ENCODE measurements at places on chromosomes 6 and 20.
A peak's percentile ranks its signal among the peaks of the same experiment; 100 is the strongest.

- no peak for DNase-seq
Measured at GRCh38 chr6:107550241-107550840, 60.4 kb downstream of the SOBP start.

- DNase-seq: no peak
Measured at GRCh38 chr6:119350202-119350951, 816 bp upstream of the MAN1A1 start.

DNA sequence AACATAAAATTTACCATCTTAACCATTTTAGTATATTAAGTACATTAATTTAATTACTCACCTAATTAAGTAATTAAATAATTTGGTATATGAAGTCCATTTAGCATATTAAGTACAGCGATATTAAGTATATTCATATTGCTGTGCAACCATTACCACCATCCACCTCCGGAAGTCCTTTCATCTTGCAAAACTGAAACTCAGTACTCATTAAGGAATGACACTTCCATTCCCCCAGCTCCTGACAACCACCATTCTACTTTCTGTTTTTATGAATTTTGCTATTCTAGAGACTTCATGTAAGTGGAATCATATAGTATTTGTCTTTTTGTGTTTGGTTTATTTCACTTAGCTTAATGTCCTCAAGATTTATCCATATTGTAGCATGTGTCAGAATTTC is 61.1 kb upstream of the GTSF1L start:
- no peak for DNase-seq

DNA sequence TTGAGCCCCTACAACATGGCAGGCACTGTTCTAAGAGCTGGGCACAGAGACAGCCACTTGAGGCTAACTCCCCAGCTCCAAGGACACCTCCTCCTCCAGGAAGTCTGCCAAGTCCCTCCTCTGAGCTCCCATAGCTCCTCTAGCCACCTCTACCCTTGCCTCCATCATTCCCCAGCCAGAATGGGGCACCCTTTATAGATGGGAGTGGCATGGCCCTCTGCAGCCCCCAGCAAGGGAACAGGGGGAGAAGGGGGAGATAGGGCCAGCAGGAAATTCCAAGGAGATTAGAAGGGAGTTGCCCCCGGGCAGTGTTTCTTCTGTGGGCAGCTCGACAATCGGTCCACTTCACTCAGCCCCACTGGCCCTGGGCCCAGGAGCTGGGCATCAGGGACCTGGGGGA is 19.7 kb upstream of the TLDC2 start:
- no peak for DNase-seq

GRCh38 chr6:116461932-116462885 is 1.0 kb downstream of the CALHM6 start:
- DNase-seq: no peak

- DNase-seq: no peak
Measured at GRCh38 chr6:44041461-44042260, 85.6 kb downstream of the MRPL14 start.

GRCh38 chr6:26358511-26358981 is 6.5 kb upstream of the BTN3A2 start:
- no peak for DNase-seq

DNA sequence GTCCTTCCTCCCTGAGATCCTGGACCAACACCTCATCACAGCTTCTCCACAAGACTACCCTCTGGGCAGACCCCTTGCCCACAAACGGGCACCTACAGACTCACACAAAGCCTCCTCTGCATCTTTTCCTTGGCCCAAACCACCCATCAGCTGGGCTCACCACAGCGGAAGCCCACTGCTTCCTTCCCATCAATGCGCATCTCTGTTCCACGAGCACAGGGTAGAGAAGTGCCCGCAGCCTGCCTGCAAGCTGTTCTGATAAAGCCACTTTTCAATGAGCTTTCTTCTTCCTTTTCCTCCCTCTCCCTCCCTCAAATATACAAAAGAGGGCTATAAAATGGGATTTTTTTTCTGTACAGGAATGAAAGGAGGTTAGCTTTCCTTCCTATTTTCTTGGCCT is 111.2 kb downstream of the NFATC2 start:
- DNase-seq: no peak

DNA sequence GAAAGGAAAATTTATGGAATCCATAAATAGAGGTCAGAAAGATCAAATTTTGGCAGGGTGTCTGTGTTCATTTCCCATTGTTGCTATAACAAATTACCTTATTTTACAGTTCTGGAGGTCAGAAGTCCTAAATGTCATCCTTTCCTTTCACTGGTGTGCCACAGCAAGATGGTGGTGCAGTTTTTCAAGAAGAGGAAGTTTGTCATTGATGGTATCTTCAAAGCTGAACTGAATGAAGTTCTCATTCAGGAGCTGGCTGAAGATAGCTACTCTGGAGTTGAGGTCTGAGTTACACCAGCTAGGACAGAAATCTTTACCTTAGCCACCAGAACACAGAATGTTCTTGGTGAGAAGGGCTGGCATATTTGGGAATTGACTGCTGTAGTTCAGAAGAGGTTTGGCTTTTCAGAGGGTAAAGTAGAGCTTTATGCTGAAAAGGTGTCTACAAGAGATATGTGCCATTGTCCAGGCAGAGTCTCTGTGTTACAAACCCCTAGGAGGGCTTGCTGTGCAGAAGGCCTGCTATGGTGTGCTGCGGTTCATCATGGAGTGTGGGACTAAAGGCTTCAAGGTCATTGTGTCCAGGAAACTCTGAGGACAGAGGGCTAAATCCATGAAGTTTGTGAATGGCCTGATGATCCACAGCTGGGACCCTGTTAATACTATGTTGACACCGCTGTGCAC is 7.2 kb upstream of the CCNC start:
- no peak for DNase-seq

- no peak for DNase-seq
Measured at GRCh38 chr6:18511211-18511610, 124.1 kb downstream of the RNF144B start.

DNA sequence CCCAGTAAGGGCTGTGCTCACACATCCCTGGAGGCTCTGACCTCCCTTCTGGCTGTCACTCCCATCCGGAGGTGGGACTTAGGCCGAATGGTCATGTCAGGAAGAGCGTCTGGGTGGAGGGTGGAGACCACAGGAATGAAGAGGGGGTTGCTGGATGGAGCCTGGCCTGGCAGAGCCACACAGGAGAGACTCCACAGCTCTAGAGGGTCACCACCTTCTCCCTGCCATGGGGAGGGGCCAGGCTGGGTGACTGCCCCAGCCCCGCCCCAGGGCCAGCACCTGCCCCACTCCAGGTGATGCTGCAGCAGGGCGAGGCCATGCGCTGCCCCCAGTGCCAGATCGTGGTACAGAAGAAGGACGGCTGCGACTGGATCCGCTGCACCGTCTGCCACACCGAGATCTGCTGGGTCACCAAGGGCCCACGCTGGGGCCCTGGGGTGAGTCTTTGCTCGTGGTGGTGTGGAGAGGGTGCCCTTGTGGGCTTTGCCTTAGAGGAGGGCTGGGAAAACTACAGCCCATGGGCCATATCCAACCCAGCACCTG is 20.6 kb downstream of the RBCK1 start:
- no peak for DNase-seq

DNA sequence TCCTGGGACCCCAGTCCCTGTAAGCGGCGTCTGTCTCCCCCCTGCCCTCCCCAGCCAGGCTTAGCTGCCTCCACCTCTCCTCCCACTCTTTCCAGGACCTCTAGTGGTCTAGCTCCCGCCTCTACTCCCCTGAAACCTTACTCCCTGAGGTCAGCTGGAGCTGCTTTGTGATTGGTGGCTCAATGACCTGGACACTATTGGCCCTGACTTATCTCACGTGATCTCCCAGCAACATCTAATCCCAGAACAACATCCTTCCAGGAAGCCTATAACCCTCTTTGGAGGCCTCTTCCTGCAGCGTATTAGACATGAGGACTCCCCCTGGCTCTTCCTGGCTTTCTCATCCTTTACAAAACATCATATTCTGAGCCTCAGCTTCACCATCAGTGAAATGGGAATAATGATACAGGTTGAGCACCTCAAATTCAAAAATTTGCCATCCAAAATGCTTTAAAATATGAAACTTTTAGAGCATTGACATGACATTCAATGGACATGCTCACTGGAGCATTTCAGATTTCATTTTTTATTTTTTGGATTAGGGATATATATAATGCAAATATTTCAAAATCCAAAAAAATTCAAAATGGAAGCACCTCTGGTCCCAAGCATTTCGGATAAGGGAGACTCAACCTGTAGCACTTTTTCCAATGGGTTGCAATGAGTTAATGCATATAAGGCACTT is 16.3 kb upstream of the SRC start:
- no peak for DNase-seq

- no peak for DNase-seq
Measured at GRCh38 chr6:47581591-47581990, 104.0 kb downstream of the CD2AP start.

GRCh38 chr20:62890444-62890843 is 28.8 kb upstream of the TCFL5 start:
- DNase-seq: no peak

DNA sequence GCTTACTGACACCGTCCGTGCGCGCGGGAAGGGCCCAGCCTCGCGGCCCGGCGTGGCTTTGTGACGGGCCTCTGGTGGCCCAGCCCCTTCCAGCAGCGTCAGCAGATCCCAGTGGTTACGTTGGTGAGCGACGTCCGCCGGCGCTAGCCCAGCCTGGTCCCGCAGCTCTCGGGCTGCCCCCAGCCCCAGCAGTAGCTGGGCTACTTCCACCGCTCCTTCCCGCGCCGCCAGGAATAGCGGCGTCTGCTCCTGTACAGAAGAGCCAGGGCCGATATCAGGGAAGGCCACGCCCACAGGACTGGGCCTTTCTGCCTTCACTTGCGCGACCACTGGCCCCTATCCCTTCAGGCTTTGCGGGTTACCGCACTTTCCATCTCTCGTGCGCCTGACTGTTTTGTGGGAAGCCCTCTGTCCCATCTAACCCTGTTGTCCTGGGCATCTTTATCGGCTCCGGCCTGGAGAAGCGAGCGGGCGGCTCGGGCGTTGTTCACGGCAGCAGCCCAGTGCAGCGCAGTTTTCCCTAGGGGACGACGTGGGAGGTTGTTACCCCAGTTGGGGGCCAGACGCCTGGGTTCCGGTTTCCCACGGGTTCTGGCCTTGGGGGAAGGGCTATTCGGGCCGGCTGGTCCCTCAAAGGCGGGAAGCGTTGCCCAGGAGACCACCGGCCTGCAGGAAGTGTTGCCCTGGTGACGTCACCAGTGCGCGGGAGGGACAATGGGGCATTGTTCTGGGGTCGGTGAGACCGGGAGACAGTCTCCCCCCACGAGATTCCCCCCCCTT is 3.6 kb upstream of the GPSM3 start:
- peak; percentile 80 for DNase-seq

DNA sequence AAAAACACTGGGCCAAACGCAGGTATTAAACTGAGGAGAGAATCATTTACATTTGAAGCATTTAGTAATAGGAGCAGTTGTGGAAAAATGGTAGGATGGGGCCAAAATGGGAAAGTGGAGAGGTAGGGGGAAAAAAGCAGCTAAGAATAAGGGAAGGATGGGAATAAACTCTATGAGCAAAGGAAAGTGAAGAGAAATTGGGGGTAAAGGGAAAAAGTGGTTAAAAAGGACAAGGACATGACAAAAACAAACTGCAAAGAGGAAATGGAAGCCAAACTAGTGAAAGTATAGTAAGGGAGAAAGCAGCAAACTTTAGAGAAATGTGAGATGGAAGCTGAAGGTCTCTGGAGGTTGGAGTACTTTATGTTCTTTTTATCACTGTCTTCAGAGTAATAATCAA is 6.2 kb upstream of the ZSCAN16 start:
- DNase-seq: no peak

DNA sequence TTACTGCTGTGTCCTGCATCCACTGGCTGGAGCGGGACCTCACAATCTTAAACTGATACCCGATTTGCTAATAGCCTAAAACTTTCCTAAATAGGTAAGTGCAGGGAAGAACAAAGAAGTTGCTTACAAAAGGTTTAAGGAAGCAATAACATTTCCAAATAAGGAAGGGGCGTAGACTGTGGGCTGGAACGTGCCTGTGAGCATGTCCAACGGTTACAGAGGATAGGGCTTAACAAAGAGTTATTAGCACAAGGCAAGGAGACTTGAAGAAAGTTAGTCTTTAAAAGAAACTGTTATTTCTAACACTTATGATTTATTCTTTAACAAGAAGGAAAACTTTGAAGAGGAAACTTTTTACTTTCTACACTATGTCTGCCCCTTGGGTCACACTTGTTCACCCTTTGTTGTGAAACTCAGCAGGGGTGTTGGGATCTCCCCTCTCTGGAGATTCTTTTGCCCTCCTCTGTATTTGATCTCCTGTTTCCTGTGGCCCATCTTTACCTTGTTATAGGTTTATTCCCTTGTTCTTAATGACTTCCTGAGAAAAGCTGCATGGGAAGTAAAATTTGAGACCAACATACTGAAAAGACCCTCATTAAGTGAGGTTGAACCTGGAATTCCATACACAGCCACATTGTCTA is 28.7 kb downstream of the KAT14 start:
- peak; percentile 20 for DNase-seq

- DNase-seq: no peak
Measured at GRCh38 chr6:144131248-144131709, 19.0 kb upstream of the STX11 start.

- DNase-seq: no peak
Measured at GRCh38 chr20:53824779-53825178, 231.1 kb upstream of the ZNF217 start.

DNA sequence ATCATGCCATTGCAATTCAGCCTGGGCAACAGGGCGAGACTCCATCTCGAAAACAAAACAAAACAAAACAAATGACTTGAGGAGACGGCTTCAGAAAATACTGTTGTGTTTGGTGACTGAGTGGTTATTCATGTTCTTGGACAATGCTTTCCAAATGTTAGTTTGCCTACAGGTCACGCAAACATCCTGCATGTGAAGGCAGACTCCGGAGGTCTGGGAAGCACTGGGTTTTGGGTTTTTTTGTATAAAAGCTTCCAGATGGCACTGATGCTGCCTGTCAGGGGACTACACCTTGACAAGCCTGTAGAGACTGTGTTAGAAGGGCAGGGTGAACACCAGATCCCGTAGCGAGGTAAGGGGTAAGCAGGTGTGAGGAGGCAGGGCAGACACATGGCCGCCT is 81.7 kb downstream of the THBS2 start:
- no peak for DNase-seq

DNA sequence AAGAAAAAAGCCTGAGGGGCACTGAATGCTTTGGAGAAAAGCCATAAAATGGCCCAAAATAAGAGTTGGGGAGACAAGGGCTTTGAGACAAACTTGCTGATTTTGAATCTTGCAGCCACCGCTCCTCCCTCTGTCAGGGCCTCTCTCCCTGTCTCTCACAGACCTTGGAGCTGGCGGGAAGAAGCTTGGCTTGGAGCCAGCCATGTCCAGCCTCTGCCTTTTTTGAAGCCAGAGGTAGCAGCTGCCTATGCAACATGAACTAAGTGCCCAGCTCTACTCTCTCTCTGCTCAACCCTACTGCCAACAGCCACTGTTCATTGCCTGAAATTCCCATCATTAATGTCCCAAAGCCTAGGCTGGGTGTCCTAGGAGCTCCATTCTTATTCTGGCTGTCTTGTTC is 63.7 kb upstream of the CTNNBL1 start:
- DNase-seq: no peak

- no peak for DNase-seq
Measured at GRCh38 chr20:25061821-25062530, 4.0 kb upstream of the ACSS1 start.

GRCh38 chr6:139201378-139201777 is 66.5 kb downstream of the HECA start:
- DNase-seq: no peak

All from prostate gland (tissue), 2 donors.